Activated CD4-positive, alpha-beta T cell treated with anti-CD3 and anti-CD28 coated beads, Interleukin-2, amount 50 U/mL, for 4 hours (primary cell): ENCODE measurements at places on chromosomes 13 and 19.

- DNase-seq, result no peak
Measured at GRCh38 chr19:45471931-45472562, 4.3 kb downstream of the FOSB start.

DNA sequence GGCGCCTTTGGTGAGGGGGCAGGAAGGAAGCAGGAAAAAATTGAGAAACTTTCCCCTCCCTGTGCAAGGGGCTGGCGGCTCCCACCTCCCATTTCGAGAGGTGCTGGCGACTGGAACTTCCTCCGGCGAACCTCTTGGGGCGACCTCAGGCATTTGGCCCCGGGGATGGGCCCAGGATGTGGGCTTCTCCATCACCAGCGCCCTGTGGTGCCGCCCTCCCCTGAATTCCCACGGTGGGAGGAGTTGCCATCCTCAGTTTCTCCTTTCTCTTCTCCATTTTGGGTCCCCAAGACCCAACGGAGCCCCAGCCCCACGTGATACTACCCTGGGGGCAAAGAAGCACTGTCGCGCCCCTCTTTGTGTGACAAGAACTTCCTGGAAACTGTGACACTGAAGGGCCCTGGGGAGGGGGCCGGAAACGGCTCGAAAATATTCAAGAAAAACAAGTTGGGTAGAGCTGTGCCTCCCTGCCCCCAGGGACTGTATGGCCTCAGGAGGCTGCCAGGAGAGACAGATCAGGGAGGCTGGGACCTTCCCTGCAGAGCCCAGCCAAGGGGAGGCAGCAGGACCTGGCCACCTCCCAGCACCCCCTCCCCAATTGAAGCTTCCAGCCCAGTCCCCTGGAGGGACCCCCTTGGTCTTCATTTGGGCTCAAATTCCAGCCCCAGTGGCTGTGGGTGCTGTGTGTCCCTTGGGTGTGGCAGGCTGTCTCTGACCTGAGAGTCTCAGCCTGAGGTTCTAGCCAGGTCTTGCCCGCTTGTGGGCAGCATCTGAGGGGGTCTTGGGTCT lies 16.2 kb upstream of the AP1M2 start:
- DNase-seq, result peak; percentile 72

GRCh38 chr13:98206946-98207345 lies 29.9 kb upstream of the RNF113B start:
- DNase-seq, result no peak

GRCh38 chr19:13056052-13056660 lies 46.5 kb downstream of the LYL1 start:
- DNase-seq, result no peak

- DNase-seq, result no peak
Measured at GRCh38 chr13:21338156-21338555, 120.9 kb downstream of the ZDHHC20 start.

- no peak for DNase-seq
Measured at GRCh38 chr19:48560095-48560530, 8.1 kb downstream of the SULT2B1 start.

DNA sequence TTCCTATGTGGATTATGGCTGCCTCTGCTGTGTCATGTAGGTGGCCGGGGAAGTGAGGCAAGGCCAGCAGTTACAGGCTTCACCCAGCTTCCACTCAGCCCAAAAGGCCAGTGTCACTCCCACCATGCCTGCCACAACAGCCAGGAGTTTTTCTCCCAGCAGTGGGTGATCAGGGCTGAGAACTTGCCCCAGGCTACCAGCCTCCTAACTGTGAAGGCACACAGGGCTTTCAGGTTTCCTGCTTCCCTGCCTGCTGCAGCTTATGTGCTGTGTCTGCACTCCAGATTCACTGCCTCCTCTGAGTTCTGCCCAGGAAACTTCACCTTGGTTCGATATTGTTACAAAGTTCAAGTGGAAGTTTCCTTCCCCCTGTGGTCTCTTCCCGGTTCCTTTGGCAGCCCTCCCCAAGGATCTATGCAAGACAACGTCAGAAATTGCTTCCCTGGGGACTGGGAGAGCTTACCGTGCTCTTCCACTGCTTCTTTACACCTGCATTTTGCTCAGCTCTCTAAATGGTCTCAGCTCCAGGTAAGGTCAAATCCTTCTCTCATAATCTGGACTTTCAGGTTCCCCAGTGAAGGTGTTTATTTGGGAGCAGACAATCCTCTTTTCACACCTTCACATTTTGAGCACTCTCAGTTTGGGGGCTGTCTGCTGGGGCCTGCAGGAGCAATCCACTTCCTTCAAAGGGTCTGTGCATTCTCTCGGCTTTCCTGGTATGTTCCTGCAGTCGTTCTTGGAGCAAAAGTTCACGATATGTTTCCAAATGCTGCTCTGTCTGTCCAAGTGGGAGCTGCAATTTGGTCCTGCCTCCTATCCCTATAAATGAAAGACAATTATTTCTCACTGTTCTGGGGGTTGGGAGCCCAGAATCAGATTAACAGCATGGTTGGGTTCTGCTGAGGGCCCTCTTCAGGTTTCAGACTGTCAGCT lies 1730.1 kb upstream of the PRR20A start:
- DNase-seq, result no peak

GRCh38 chr19:18441804-18442788 lies 4.2 kb upstream of the ISYNA1 start:
- DNase-seq, result no peak

- DNase-seq, result no peak
Measured at GRCh38 chr13:51435002-51435578, 17.7 kb downstream of the INTS6 start.

DNA sequence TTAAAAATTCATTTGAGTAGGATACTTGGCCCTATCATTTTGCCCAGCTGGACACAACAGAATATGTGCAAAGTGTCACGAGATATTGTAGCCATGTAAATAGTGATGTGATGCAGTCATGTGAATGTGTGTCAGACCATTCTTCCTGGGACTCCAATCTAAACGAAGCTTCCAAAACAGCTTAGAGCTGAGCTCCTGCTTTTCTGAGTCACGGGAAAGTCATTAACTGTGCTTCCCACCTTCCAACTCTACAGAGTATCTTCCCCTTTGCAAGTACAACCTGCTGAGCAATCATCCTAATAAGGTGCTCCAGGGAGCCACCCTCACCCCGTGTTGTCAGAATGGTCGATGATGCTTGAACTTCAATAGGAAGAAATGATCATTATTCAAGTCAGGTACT lies 294.7 kb downstream of the MYO16 start:
- no peak for DNase-seq

GRCh38 chr13:39688699-39689405 lies 33.4 kb downstream of the COG6 start:
- no peak for DNase-seq

DNA sequence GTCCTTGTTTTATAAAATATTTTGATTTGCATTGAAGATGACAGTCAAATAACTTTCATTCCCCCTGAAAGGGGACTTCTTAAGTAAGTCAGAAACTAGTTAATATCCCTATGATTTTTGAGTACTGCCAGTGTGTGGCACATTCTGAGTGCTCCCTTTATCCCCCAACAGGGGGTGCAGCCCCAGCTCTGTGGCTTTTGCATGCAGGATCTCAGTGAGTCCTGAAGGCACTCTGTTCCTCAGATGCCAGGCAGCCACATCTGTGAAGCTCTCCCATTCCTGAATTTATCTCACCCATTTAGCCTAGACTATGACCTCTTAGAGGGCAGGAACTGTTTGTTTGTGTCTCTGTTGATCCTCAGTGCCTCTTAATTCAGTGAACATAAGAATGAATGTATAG lies 123.1 kb downstream of the CDK8 start:
- DNase-seq, result no peak
